ENCODE measurements at places on chromosomes 5 and 9. TPM values are rescaled to one million over a fixed set of nuclear protein-coding genes. Genes with fewer than 3 reads are reported as not detected.

DNA sequence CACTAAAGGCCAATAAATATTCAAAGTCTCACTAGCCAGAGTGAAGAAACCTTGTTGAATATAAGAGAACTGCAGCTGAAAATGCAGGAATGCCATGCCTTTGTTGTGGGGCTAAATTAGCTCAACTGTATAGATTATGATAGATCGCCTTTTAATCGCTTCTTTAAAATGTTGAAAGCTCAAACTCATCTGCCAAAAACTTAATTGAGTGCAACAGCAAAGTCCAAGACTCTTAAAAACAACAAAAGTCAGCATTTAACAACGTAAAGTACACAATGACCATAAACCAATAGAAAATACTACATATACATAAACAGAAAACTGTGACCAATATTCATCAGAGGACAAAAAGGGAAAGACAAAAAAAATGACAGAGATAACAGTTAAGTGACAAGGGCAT is 585.0 kb upstream of the CDH6 start:
- DNase-seq: no peak

GRCh38 chr5:9297134-9297533 is 248.7 kb downstream of the SEMA5A start:
- no peak for DNase-seq

Gene PCDHB16
- 0.89 TPM for total RNA-seq

DNA sequence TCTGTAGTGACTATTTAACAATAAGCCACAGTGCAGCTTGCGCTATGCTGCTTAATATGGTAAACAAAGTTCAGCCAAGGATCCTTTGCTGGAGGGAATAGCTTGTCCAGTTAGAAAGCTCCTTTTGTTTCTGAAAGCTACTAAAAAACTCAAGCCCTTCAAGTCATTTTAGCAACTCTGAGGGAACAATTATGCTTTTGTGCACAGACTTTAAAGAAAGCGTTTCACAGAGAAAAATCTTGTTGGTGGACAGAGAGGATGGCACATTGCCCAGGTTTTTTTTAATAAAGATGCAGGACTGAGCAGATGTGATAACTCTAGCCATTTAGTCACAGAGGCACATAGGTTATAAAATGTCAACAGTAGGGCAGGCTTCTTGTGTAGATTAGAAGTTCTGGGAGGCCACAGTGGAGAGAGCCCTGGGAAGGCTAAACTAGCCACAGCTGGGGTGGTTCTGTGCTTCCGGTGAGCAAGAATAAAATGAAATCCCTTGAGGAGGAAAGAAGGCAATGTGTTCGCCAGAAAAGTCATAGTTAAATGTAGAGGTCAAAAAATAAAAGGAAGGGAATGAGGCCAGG is 63.4 kb downstream of the ALDH7A1 start:
- DNase-seq: no peak

DNA sequence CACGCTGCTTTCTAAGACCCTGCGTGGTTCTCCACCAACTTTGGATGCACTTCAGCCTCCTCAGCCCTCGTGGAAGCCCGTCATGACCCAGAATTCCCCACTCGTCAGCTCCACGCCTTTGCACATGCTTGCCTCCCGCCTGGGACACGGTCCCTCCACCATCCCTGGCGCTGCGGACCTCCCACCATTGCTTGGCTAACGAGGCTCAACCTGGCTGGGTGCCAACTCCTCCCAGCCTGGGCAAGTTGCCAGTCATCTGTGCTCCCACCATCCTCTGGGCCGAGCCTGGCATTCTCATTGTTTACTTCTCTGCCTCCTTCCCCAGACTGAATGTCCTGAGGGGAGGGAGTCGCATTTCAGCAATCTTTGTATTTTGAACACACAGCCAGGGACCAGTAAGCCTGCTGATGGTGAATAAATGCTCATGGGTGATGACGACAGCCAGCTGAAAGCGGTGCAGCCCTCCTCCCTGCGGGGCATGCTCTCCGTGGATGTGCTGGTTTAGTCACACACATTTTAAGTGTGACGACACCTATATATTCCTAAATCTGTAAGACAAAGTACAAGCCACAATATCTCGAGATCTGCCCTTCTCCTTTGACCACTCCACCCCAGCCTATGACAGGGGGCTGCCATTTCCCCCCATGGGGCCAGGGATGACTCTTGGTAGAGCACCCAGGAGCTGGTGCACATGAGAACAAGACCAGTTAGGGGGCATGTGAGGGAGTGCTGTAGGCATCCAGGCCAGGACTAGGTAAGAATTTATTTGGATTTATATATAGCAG is 37.6 kb downstream of the ANKRD33B start:
- DNase-seq: peak; percentile 67

All from mucosa of descending colon (tissue), 3 donors.